ENCODE measurements at places on chromosomes 1 and 21. TPM values are rescaled to one million over a fixed set of nuclear protein-coding genes. Genes with fewer than 3 reads are reported as not detected.

RHD gene
- not detected for total RNA-seq

SLC16A4 gene
- total RNA-seq: 113 TPM

LMX1A gene
- total RNA-seq: not detected

KCTD3 gene
- 36.8 TPM for total RNA-seq

FAM72B gene
- total RNA-seq: 10.2 TPM

ARHGEF16 gene
- 0.39 TPM for total RNA-seq

TSPAN1 gene
- total RNA-seq: 8.6 TPM

LRRC38 gene
- not detected for total RNA-seq

DEPDC1 gene
- 2.7 TPM for total RNA-seq

MORC3 gene
- total RNA-seq: 37.3 TPM

ITPKB gene
- total RNA-seq: 18.8 TPM

FALEC gene
- not detected for total RNA-seq

ZNF670 gene
- total RNA-seq: 2.1 TPM

IFNLR1 gene
- 7.1 TPM for total RNA-seq

RAP1GAP gene
- 1.3 TPM for total RNA-seq

DTL gene
- 9.8 TPM for total RNA-seq

CLCA1 gene
- not detected for total RNA-seq

PTAFR gene
- total RNA-seq: not detected

CHIT1 gene
- not detected for total RNA-seq

ANKRD45 gene
- not detected for total RNA-seq

ANKRD35 gene
- 7.9 TPM for total RNA-seq

GFI1 gene
- total RNA-seq: under 0.01 TPM

ADSS2 gene
- total RNA-seq: 43.3 TPM

OPTC gene
- not detected for total RNA-seq

MNDA gene
- not detected for total RNA-seq

PGLYRP4 gene
- total RNA-seq: not detected

FLG2 gene
- total RNA-seq: not detected

EVA1C gene
- total RNA-seq: 0.43 TPM
